ENCODE measurements at places on chromosomes 13 and 19. TPM values are rescaled to one million over a fixed set of nuclear protein-coding genes. Genes with fewer than 3 reads are reported as not detected.

The TPTE2 gene
- total RNA-seq, result not detected

The YIF1B gene
- 60.3 TPM for total RNA-seq

The IL17D gene
- 0.54 TPM for total RNA-seq

The EPSTI1 gene
- not detected for total RNA-seq

The FBXO17 gene
- total RNA-seq, result 5.2 TPM

The ZNF667 gene
- total RNA-seq, result not detected

The NLRP9 gene
- total RNA-seq, result not detected

The TMEM238 gene
- 10.6 TPM for total RNA-seq

The C1QTNF9 gene
- total RNA-seq, result not detected

The ZNF844 gene
- not detected for total RNA-seq

The WDR62 gene
- 5.2 TPM for total RNA-seq

The HMGB1 gene
- 307 TPM for total RNA-seq

- DNase-seq, result no peak
Observed at GRCh38 chr19:55406826-55407549, 600 bp downstream of the UBE2S start.

DNA sequence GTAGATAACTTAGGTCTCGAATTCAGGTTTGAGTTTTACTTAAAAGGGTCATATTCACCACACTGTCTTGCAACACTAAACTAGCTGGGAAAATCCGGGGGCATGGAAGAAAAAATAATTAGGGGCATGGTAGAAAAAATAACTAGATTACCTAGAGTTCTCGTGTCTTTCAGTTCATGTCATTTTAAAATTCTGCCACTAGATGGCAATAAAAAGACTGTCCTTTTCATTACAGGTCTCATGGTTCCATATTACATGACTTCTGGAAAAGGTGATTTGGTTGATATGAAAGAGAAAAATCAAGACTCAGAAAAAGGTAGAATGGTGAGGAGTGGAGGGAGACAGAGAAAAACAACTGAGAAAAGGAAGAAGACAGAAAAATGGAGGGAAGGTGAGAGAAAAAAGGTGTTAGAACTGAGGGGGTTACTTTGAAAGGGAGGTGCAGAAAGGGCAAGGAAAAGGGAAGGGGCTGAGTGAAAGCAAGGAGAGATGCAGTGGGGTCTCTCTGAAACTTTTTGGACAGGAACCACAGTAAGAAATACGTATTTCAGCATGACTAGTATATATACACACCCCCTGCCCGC lies 299.0 kb downstream of the KLF12 start:
- DNase-seq, result peak; percentile 61

GRCh38 chr13:31174018-31174417 lies 12.3 kb upstream of the HSPH1 start:
- peak; percentile 17 for DNase-seq

GRCh38 chr19:5103061-5103701 lies 134.3 kb downstream of the KDM4B start:
- DNase-seq, result no peak

DNA sequence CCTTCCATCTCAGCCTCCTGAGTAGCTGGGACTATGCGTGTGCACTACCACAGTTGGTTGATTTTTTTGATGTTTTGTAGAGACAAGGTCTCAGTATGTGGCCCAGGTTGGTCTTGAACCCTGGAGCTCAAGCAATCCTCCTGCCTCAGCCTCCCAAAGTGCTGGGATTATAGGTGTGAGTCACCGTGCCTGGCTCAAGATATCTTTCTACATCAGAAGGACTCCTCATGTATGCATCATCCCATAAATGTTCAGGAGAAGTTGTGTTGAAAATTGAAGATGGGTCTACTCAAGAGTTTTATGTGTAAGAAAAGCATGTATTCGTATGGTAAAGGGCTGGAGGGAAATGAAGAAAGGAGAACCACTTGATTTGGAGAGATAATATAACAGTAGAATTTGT lies 71.8 kb upstream of the STK24 start:
- no peak for DNase-seq

- DNase-seq, result no peak
Observed at GRCh38 chr19:46082728-46083050, 41.8 kb downstream of the IGFL3 start.

DNA sequence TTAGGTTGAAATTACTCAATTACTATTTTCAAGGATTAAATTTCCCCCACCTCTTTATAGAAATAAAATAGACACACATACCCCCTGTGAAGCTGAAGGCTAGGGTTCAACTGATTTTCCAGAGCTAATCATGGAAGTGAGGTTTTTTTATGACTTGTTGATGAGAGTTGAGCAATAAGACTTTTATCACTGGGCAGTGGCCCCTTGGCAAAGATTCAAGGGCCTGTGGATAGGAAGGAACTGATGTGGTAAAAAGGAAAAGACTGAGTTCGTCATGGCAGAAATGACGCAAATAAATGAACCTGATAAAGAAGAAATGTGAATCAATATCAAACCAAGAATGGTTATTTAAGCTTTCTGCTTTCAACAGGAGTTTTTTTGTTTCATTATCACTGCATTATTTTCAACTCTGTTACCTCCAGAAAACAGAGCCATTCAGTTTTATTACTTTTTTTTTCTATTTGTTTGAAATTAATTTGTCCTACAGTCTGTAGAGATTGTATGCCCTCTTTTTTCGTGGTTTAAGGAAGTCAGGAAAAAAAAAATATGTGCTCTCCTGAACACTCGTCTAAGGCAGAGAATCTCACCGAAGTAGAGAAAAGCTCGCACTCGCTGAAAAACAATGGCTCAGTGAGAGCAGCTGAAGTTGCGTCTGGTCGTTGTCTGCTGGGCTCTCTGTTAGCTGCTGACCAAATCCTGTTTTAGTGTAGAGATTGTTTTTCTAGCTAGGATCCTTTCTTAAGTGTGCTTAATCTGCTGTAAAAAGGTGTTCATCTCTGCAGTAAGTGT lies 38.9 kb downstream of the STOML3 start:
- peak; percentile 40 for DNase-seq

- no peak for DNase-seq
Observed at GRCh38 chr13:101065329-101065728, 351.0 kb downstream of the NALCN start.

DNA sequence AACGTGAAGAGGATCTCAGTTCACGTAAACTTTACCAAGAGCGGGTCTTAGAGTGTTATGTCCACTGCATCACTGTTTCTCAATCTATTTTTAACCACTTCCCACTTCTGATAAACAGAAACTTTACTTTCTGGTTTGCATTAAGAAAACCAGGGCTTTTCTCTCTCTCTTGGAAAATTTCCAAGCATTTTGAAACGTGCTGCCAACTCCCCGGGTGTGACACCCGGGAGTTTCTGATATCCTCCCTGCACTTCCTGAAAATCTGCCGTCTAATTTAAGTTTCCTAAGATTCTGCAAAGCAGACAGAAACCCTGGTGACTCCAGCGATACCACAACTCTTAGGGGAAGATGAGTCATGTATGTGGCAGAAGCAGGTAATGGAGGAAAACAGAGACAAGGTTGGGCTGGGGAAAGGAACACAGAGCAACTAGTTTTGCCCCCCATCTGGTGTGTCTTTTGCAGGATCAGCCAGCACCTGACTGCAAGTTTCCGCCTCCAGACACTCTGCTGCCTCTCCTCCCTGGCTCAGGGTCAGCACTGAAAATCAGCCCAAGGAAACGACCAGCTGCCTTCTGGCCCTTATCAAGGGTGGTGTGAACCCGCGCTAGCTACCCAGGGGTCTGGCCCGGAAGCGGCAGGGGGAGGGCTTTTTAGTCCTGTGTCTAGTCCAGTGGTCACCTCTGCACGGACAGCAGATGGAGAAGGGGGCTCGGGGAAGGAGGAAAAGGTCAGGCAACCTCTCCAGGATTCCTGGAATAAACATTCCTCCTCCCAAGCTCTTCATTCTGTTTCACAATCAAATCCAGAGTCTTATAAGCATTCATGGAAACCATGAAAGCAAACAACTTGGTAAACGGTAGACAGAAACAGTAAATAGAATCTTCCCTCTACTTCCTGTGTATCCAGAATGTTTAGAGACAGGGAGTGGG lies 11.3 kb upstream of the FFAR2 start:
- peak; percentile 83 for DNase-seq

DNA sequence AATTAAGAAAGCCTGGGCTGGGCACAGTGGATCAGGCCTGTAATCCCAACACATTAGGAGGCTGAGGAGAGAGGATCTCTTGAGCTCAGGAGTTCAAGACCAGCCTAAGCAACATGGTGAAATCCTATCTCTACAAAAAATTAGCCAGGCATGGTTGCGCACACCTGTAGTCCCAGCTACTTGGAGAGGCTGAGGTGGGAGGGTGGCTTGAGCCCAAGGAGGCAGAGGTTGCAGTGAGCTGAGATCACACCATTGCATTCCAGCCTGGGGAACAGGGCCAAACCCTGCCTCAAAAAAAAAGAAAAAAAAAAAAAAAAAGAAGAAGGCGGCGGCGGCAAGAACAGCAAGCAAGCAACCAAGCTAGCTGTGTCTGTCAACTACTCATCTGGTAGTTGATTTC lies 26.7 kb downstream of the TSC22D1 start:
- no peak for DNase-seq

DNA sequence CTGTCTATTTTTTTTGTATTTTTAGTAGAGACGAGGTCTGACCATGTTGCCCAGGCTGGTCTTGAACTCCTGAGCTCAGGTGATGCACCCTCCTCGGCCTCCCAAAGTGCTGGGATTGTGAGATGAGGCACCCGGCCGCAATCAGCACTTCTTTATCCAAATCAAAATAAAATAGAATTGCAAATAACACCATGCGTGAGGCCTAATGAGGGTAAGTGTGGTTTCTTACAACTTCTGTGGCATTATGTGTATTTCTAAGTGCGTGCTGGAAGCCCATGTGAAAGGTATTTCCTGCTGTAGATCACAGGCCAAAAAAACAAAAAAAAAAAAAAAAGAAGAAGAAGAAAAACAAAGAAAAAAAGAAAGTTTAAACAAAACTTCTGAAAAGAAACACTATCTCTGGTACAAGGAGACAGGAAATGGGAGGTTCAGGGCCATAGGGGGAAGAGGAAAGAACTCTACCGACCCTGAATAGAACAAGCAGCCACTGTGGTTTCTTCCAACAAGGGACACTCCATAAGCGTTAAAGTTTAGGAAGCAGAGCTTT lies 3.0 kb upstream of the GRAMD1A start:
- no peak for DNase-seq

GRCh38 chr19:54660964-54661363 lies 1.8 kb upstream of the LILRB4 start:
- DNase-seq, result no peak

DNA sequence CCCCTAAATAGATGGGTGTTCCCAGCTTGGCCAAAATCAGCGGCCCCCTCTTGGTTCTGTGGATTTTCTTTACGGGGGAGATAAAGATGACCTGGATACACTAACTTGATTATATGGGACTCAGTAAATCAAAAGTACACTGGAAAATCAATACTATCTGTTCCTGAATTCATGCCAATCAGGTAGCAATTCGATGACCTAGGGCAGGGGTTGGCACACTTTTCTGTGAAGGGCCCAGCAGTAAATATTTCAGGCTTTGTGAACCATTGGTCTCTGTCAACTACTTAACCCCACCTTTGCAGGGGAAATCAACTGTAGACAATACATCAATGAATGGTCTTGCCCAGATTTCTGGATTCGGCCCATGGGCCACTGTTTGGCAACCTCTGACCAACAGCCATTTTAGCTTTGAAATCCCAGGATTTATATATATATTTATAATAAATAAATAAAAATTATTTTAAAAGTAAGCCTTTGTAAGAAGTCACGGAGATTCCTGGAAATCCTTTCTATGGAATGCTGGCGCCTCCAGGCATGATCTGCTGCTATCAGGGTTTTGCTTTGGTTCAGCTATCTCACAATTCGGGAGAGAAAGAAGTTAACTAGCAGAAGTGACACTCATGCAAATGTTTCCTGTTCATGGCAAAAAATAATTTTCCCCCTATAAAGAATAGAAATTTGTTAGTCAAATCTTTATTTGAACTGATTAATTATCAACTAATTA lies 32.8 kb downstream of the SLC15A1 start:
- DNase-seq, result no peak

GRCh38 chr19:17765069-17765618 lies 13.9 kb downstream of the FCHO1 start:
- DNase-seq, result peak; percentile 88

GRCh38 chr13:44732503-44733098 lies 156.5 kb upstream of the TSC22D1 start:
- peak; percentile 39 for DNase-seq

DNA sequence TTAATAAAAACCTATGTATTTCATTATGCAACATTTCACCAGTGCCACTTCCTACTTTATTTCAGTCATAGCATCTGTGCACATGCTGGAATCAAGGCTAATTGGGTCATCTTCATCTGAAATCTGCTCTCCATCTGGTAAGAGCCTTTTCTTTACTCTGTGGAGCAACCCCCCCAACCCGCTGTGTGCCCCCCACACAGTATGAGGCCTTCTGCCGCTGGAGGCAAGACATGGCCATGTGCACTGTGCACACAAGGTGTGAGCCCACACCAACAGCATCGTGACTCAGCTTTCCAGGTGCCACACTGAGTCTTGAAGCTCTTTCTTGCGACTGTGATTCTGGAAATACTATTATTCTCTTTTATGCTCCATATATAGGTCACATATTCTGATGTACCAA lies 471.0 kb downstream of the TBC1D4 start:
- no peak for DNase-seq

GRCh38 chr19:48619692-48620585 lies 633 bp downstream of the SPHK2 start:
- DNase-seq, result peak; percentile 26

DNA sequence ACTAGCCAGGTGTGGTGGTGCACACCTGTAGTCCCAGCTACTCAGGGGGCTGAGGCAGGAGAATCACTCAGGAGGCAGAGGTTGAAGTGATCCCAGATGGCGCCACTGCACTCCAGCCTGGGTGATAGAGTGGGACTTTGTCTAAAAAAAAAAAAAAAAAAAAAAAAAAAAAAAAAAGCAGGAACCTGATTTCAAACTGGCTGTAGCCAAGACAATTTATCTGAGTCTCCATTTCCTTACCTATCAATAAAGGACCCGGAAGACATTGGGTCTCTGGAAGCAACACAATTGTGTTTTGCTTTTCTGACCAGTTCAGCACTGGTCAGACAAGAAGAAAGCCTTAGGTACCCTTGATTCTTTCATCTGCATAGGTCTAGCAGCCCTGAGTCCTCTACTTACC lies 491.0 kb downstream of the TBC1D4 start:
- DNase-seq, result no peak

DNA sequence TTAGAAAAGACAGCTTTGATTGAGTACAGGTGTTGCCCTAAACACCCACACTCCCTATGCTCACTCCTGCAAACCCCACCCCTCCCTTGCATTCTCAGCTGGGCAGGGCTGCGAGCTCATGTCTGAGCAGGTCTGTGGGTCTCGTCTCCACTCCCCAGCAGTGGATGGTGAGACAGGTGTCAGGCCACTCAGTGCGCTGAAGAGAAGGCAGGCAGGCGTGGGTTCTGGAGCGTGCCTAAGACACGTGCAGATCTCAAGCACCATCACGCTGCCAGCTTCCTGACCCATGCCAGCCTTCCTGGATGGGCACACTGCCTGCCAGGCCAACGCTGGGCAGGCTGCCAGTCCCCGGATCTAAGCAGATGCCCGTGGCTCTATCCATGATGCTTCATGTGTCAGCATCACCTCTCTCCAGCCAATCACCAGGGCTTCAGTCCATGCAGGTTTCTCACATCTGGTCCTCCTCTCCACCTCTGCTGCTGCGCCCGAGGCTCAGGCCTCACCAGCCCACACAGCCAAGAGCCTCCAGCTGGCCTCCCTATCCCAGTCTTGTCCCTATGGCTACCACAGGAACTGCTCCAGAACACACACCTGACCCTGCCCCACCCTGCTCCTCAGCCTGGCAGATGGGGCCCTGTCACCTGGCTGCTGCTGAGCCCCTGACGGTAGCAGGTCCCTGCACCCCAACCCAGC lies 42.6 kb downstream of the EPS15L1 start:
- peak; percentile 77 for DNase-seq

- no peak for DNase-seq
Observed at GRCh38 chr19:33134571-33135041, 2.7 kb downstream of the WDR88 start.

Measured in MCF 10A (cell line).